ENCODE measurements at places on chromosomes 5 and 9.

DNA sequence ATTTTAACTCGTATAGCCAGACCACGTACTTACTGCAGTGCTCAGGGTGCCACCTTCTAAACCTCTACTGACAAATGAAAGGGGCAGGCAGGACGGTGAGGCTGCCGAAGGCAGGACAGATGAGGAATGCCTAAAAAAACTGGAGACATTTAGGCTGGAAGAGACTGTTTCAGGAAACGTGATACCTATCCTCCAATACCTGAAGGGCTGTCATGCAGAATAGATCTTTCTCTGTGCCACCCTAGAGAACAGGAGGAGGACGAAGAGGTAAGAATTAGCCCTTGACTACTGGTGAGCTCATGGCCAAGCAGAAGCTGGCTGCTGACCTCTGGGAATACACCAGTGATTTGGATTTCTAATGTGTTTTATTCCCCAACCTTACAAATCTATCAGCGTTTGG lies 139.4 kb downstream of the EFNA5 start:
- no peak for DNase-seq

DNA sequence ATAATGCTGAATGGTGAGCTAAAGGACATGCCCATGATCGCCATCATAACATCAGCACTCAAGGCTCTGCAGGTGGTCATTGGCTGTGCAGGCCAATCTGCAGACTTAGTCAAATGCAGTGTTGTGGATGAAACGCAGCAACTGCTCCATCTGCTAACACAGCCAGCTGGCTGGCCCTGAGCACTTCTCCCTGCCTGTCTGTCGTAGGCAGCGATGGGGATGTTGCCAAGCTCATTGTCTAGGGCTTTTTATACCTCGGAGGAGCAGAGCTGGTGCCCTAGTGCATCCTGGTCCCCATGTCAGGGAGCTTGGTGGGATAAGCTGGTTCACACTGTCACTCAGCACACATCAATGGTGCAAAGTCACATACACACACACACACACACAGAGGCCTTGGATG lies 189.4 kb downstream of the TENT4A start:
- no peak for DNase-seq

DNA sequence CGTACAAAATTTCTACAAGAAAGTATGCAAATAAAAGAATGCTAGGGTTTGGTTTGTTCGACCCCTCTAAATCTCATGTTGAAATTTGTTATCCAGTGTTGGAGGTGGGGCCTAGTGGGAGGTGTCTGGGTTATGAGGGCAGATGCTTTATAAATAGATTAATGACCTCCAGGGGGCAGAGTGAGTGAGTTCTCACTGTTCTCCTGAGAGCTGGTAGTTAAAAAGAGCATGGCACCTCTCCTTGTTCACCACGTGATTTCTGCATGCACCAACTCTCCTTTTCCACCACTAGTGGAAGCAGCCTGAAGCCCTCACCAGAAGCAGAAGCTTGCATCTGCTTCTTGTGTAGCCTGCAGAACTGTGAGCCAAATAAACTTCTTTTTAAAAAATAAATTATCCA lies 50.4 kb upstream of the FAM170A start:
- no peak for DNase-seq

DNA sequence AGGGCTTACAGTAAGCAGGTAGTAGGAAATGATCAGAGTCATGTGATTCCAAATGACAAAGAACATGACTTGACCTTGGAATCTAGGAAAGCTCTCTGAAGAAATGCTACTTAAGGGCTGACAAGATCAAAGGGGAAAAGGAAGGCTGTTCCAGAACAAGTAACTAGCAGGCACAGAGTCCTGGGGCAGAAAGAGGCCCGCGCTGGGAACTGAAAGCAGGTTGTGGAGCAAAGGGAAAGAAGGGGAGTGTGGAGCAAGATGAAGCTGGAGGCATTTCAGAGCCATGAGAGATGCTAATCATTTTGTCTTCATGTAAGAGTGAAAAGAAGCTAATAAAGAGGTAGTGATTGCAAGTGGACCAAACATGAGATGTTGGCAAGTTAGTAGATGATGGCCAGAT lies 397.5 kb downstream of the DTWD2 start:
- no peak for DNase-seq

DNA sequence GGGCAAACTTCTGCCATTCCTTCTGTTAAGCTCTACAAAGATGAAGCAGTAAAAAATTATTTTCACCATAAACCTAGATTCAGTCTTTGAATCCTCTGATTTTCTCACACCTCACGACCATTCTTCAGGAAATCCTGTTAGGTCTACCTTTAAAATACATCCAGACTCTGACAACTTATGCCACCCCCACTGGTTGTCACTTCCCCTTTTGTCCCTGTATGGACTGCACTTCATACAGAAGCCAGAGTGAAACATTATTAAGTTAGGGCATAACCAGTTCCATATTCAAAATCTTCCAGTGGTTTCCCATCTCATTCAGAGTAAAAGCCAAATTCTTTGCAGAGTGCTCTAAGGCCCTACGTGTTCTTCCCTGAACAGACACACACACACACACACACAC lies 499.8 kb downstream of the RASEF start:
- no peak for DNase-seq

DNA sequence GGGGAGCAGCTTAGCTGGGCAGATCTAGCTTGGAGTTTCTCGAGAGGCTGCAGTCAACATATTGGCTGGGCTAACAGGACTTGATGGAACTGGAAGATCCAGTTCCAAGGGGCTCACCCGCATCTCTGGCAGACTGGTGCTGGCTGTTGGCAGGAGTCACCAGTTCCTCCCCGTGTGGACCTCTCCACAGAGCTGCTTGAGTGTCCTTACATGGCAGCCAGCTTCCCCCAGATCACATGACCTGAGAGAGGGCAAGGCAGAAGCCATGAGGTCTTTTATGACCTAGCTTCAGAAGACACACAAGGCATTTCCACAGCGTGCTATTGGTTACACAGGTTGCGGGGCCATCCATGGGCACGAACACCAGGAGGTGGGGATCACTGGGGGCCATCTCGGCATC lies 26.4 kb upstream of the RXRA start:
- DNase-seq = peak; percentile 38

Measured in trophoblast cell (in vitro differentiated cells and primary cell).